ENCODE measurements at places on chromosomes 5 and 9. TPM values are rescaled to one million over a fixed set of nuclear protein-coding genes. Genes with fewer than 3 reads are reported as not detected.

C5orf46 gene
- polyA plus RNA-seq: not detected

GRCh38 chr9:36438536-36439236 lies 38.6 kb upstream of the RNF38 start:
- no peak for DNase-seq

- DNase-seq: no peak
These were observed 119.8 kb upstream of the TBC1D2 start for GRCh38 chr9:98375138-98375726.

DNA sequence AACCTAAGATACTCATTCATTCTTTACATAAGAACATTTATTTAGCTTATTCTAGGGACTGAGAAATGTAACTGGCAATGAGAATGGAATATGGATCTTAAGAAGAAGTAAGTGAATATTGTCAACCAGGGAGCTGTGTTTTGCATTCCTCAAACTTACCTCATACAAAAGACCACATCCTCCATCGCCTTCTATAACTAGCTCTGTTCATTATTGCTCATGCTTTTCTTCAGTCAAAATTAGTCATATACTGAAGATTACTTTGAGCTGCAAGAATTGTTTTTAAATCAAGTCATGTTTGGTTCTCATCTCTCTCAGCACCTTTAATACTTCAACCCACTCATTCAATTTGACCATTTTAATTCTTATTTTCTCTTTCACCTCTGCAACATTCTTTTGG lies 140.3 kb upstream of the RASA1 start:
- DNase-seq: no peak

ARPC5L gene
- 25.0 TPM for polyA plus RNA-seq

ZNF300 gene
- 0.28 TPM for polyA plus RNA-seq

SV2C gene
- 0.03 TPM for polyA plus RNA-seq

GRCh38 chr5:168372356-168372946 lies 81.0 kb downstream of the WWC1 start:
- no peak for DNase-seq

DNA sequence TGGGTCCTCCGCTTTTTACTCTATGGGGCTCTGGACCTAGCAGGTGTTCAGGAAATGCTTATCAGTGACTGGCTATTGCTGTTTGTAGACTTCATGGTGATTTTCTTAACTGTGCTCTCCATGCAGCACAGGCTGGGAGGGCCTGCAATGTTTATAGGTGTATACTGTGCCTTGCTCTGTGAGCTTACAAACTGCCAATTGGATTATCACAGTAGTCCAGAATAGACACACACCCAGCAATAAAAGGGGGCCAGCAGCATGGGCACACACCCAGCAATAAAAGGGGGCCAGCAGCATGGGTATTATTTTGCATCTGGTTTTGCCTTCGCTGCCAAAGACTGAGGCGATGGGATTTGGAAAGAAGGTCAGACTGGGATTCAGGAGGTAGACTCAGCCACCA lies 100.0 kb downstream of the CRB2 start:
- no peak for DNase-seq

DNA sequence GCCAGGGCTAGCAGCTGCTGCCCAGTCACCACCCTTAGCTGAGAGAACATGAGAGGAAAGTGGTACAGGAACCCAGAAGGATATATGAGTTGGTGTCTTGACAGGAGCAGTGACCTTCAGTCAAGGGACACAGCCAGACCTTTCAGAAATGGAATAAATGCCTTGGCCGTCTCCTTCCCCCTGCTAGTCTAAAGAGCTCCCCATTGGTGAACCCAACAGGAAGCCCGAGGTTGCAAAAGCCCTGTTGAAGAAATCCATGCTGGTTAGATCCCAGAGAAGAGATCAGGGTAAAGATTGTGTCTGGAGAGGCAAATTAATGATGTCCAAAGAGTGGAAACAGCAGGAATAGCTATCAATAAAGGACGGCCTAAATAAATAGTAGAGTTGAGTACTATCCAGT lies 244.5 kb downstream of the NR3C1 start:
- no peak for DNase-seq

DNA sequence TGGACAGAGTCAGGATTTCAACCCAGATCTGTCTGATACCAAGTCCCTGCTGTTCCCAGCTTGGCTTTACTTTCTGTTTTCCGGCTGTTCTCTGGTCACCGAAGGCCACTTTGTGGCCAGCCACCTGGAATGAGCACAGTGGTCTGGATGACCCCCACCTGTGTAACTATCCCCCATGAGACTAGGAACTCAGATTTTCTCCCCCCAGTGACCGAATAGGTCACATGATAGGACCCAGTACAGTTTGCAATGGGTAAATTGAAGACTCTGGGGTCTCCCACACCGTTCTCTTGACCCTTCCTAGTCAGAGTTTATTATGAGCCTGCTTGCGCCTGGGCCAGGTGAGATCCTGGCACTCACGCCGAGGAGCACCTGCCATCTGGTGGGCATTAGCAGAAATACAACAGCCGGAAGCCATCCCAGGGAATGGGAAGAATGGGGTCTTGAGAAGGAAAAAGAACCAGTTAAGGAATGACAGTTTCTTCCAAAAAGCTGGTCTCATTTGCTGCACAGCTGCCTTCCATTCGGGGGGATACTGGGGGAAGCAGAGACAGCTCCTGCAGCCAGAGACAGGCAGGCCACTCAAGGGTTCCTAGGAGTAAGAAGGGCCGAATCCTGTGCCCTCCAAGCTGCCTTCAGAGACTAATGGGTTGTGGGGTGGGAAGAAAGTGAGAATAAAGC lies 7.1 kb downstream of the PHYHD1 start:
- peak; percentile 62 for DNase-seq

UBE2B gene
- 21.5 TPM for polyA plus RNA-seq

DNA sequence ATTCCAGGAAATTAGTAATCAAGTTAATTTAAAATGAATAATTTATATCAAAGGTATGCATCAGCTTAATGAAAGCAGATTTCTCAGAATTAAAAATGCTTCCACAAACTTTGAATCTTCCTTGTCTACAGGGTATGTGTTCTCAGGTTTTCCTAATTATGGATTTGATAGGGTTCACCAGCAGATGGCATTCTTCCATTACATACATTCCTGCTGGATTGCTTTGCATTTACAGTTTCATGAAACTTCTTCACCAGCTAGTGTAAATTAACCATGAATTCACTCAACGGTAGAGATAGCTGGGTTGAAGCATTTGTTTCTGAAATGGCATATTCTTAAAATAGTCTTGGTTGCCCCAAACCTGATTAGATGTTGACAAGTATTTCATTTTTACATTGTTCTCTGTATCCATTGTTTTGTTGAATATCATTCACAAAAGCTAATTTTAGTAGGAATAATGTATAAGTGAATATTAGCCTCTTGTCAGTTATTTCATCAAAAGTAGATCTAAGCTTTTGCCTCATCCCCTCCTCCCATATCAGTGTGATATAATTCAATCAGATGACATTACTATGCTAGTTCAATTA lies 68.7 kb upstream of the WDR41 start:
- no peak for DNase-seq

Data from liver (tissue), 10 donors.